ENCODE measurements at places on chromosomes 16 and 17.

DNA sequence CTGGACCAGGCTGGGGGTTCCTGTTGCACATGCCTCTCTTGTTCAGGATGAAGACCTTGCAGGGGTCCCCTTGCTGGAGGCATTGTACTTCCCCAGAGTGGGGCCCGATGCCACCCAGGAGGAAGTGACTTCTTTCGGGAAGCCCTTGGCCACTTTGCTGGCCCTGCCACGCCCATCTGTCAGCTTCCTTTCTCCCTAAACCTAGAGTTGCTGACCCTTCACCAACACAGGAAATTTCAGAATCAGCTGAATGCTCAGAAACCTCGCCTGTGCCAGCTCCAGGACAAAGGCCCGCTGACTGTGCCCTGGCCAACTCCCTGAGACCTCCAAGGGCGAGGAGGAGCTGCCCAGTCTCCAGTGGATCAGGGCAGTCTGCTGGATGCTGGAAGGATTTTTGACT is 26.7 kb downstream of the WNT9B start:
- DNase-seq: no peak

GRCh38 chr16:87930456-87930855 is 5.9 kb downstream of the CA5A start:
- DNase-seq: no peak

GRCh38 chr17:82486231-82487094 is 27.9 kb downstream of the NARF start:
- DNase-seq: no peak

GRCh38 chr16:51390877-51391276 is 239.8 kb upstream of the SALL1 start:
- no peak for DNase-seq

GRCh38 chr16:31079342-31079944 is 5.2 kb downstream of the ZNF646 start:
- DNase-seq: no peak

- DNase-seq: no peak
Observed at GRCh38 chr16:69319381-69319780, 8.2 kb downstream of the VPS4A start.

- no peak for DNase-seq
Observed at GRCh38 chr17:53527473-53527872, 295.3 kb upstream of the KIF2B start.

GRCh38 chr17:49696233-49696761 is 11.5 kb downstream of the SLC35B1 start:
- no peak for DNase-seq

DNA sequence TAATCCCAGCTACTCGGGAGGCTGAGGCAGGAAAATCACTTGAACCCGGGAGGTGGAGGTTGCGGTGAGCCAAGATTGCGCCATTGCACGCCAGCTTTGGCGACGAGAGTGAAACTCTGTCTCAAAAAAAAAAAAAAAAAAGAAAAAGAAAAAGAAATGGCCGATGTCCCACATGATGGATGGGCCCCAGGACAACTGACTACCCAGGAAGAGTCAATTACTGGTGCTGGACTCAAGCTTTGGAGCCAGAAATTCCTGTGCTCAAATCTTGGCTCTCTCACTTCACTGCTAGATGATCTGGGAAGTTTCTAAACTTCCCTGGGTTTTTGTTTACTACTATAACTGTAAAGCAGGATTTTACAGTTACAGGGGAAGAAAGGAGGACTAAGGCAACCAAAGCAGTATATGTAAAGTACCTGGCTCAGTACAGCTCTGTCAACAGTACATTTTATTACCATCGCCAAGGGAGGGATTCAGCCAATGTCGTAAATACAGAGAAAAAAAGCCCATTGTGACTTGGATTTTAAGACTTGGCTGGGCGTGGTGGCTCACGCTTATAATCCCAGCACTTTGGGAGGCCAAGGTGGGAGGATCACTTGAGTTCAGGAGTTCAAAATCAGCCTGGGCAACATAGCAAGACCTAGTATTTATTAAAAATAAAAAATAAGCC is 11.9 kb downstream of the C16orf86 start:
- DNase-seq: no peak

GRCh38 chr16:17237350-17237944 is 233.3 kb downstream of the XYLT1 start:
- DNase-seq: no peak

- no peak for DNase-seq
Observed at GRCh38 chr16:73546341-73546845, 498.5 kb upstream of the ZFHX3 start.

DNA sequence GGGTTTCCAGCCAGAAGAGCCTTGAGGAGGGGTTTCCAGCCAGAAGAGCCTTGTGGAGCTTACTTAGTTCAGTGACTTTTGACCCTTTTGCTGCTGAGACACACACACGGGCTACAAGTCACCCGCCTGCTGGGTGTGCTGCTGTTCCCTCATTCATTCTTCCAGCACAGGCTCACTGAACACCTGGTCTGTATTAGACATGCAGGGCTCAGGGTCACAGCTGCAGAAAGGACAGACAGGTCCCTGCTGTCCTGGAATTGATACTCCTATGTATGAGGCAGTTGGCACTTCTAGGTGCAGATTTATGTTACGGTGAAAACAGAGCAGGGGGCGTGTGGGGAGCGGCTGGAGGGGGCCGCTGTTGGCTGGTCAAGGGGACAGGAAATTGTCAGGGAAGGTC is 6.8 kb downstream of the CACNG4 start:
- DNase-seq: no peak

- no peak for DNase-seq
Observed at GRCh38 chr17:71850812-71851211, 270.0 kb upstream of the SOX9 start.

GRCh38 chr16:88835383-88835782 is 21.4 kb downstream of the GALNS start:
- DNase-seq: no peak

DNA sequence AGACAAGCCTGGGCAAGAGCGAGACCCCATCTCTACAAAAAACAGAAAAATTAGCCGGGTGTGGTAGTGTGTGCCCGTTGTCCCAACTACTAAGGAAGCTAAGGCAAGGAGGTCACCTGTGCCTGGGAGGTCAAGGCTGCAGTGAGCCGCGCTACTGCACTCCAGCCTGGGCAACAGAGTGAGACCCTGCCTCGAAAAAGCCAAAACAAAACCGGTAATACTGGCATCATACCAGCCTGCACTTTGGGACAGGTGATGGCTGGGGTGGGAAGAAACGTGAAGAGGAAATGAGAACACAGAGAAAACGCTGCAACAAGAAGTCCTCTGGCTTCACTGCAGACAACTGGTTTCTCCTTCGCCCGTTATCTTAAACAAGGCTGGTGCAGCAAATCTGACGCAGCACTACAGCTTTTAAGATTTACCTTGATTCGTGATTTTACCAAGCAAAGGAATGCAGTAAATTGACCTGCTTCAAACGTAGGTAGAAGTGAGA is 725 bp upstream of the CASC3 start:
- no peak for DNase-seq

GRCh38 chr16:81676066-81676882 is 102.8 kb upstream of the PLCG2 start:
- DNase-seq: no peak

- DNase-seq: no peak
Observed at GRCh38 chr17:3964203-3965117, at the start of gene ATP2A3. ATP2A3 (minus strand) TSS chr17:3964437; CDS start chr17:3964291, 146 bp downstream.

GRCh38 chr17:75601057-75601987 is 13.7 kb downstream of the MYO15B start:
- no peak for DNase-seq

- no peak for DNase-seq
Observed at GRCh38 chr16:12162151-12162985, 185.8 kb downstream of the SNX29 start.

DNA sequence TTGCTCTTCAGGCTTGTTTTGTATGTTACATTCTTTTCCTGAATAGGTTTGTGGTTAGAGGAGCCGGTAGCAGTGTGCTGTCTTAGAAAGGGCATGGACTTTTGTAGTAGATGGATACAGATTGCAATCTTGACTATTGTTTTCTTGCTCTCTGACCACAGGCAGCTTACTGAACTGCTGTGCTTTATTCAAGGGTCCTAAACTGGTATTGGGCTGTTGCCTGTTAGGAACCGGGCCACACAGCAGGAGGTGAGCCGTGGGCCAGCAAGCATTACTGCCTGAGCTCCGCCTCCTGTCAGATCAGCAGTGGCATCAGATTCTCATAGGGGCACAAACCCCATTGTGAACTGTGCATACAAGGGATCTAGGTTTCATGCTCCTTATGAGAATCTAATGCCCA is 373.9 kb downstream of the CPPED1 start:
- no peak for DNase-seq

- DNase-seq: no peak
Observed at GRCh38 chr17:38984666-38985065, 17.5 kb upstream of the FBXO47 start.

- DNase-seq: no peak
Observed at GRCh38 chr16:89442588-89442987, 47.8 kb downstream of the ANKRD11 start.

- DNase-seq: no peak
Observed at GRCh38 chr16:31888735-31889134, 15.1 kb downstream of the ZNF267 start.

GRCh38 chr16:67594956-67595355 is 32.6 kb downstream of the CTCF start:
- DNase-seq: no peak

DNA sequence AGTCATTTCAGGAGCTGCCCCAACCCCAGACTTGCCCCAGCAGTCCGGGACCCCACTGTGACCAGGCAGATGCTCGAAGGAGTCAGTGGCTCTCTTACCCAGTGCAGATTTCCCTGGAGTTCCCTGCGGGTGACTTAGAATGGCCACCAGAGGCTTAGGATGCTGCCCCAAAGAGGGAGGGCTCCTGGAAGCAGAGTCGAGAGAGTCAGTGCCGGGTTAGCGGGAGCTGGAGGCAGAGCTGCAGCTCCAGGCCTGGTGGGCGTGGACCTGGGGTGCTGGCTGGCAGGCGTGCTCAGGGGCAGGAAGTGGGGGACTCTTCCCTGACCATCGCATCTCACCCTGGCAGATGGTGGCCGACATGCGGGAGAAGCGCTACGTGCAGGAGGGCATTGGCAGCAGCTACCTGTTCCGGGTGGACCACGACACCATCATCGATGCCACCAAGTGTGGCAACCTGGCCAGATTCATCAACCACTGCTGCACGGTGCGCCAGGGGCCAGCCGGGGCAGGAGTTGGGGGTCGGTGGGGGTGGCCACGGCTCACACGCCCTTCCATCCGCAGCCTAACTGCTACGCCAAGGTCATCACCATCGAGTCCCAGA is 1.6 kb upstream of the HSD3B7 start:
- no peak for DNase-seq

DNA sequence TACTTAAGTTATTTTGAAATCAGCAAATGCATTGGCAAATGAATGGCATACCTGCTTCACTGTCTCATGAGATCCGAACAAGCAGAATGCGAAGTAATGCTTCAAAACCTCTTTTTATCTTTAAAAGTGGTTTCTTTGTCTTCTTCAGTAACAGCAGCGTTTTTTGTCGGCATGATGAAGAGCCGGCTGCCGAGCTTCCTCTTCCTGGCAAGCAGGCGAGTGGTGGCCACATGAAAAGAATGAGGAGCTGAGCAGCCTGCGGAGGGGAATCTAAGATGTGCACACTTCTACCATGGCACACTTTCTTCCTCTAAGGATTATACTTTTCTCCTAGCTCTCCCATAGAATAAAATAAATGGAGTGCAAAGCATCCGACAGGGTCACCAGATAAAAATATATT is 42.4 kb upstream of the AKTIP start:
- no peak for DNase-seq

- DNase-seq: no peak
Observed at GRCh38 chr17:79907850-79908249, 68.6 kb upstream of the CBX4 start.

DNA sequence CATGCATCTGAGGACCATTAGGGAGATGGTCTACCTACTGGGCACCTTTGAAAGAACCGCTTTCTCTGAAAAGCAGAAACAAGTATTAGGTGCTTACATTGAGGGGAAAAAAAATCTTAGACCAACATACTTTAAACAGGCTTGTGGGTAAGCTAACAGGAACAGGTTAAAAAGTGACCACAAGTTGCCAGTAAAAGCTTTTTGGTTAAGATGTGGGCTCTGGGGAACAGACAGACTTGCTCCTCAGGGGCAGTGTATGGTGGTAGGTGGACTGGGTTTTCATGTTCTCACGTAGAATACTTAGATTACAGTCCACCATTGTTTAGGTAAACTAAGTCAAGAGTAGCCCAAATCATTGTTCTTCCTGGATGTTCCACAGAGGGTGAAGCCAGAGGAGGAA is 41.2 kb downstream of the REXO5 start:
- DNase-seq: no peak

- peak; percentile 41 for DNase-seq
Observed at GRCh38 chr17:40443196-40443987, at the start of gene IGFBP4. IGFBP4 (plus strand) TSS chr17:40443450; CDS start chr17:40443736, 286 bp downstream.

DNA sequence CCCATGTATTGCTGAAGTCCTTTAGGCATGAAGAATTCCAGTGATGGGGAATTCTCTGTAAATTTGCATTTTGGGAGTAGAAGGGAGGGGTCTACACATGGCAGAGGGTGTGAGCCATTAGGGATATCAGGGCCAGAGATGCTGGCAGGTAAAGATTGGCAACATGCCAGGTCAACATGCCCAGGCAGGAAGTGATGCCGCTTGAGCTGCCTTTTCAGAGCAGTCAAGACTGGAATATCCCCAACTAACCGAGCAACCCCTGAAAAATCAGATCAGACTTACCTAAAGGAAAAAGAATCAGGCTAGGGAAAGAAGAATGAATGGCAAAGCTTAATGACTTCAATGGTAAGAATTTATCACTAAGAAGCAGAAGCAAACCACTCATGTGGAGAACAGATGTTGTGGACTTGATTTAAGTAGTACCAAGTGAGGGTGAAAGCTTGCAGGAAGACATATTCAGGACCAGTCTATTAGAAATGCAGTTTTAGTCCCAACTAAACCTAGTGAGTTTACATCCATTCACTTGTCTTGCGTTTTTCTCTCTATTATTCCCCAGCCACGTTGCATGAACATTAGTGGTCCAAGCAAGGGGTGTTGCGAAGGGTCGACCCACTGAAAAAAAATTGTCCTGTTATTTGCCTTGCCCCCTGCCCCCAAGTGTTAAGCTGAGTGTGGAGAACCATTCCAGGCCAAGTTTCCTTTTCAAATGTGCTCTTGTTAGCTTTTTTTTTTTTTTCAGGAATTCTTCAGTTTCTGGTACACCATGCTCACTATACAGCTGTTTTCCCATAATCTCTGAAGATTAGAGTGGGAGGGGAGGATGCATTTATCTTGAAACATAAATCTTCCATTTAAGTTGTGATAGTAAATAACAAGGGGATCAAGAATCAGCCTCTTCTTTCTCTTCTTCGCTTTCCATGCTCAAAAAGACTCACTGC is 105.2 kb downstream of the ABCA8 start:
- DNase-seq: no peak

GRCh38 chr16:3149630-3150345 is 15.0 kb downstream of the ZNF213 start:
- peak; percentile 9 for DNase-seq

DNA sequence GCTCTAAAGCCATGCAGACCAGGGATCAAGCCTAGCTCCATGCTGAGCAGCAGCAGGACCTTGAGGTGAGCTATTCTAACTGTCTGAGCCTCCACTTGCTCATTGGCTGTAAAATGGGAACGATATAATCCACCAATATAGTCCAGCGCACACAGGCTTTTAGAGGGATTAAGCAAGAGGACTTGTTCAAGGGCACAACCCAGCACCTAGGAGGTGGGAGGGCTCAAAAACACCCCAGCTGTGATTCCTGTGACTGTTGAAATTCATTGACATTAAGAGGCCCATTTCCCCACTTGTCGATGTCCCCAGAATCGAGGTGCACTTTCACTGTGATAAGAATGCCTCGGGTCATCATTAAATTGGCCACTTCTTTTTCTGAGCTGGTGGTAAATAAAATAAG is 4.1 kb downstream of the USH1G start:
- DNase-seq: no peak

GRCh38 chr17:76296186-76296585 is 11.9 kb downstream of the QRICH2 start:
- no peak for DNase-seq

All from hippocampal formation (tissue), 2 donors.